Hematopoietic multipotent progenitor cell treated with erythropoietin and hydrocortisone succinate and interleukin-3 and kit ligand, for 4 days (in vitro differentiated cells): ENCODE measurements at places on chromosomes 5 and 9.

DNA sequence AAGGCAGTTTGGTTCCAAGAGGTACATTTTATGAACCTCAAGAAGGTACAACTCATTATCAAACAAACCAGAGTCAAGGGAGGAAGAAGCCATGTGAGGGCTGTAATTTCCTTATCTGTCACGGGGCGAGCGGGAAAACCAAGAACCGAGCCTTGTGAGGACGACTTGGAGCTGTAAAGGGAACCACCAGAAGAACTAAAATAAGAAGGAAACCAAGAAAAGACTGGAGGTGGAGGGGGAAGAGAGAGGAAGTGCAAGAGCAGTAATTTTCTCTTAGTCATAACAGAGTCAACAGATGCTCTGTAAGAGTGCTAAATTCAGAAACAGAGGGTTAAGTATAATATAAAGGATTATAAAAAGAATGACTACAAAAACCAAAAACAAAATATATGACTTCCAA is 127.1 kb downstream of the DIRAS2 start:
- peak; percentile 10 for DNase-seq

GRCh38 chr9:113416149-113416721 is 5.7 kb downstream of the C9orf43 start:
- DNase-seq, result no peak

DNA sequence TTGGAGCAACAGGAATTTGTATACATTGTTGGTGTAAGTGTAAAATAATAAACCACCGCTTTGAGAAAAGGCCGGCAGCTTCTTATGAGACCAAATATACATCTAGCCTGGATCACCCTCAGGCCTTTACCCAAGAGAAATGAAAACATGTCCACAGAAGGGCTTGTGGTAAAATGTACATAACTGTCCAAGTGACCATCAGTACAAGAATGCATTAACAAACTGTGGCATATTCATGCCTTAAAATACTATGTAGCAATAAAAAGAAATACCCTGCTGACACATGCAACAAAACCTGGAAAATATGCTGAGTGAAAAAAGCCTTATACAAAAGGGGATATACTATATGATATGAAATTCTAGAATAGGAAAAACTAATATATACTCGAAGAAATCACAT is 311.9 kb upstream of the TRPC7 start:
- no peak for DNase-seq

DNA sequence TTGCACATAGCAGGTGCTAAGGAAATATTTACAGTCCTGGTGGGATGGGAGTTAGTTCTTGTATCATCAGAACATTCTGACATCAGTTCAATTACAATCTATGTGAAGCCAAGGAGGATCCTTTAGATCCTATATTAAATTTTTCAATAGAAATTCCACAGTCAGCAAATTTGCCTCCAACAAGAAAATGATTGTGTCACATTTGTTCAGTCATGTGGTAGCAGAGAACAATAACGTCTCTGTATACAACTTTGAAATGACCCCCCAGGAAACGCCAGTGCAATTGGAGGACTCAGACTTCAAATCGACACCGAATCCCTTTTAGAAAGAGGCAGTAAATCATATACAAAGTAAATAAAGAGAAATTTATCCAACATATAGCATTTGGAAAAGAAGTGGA is 392.1 kb downstream of the DTWD2 start:
- no peak for DNase-seq

DNA sequence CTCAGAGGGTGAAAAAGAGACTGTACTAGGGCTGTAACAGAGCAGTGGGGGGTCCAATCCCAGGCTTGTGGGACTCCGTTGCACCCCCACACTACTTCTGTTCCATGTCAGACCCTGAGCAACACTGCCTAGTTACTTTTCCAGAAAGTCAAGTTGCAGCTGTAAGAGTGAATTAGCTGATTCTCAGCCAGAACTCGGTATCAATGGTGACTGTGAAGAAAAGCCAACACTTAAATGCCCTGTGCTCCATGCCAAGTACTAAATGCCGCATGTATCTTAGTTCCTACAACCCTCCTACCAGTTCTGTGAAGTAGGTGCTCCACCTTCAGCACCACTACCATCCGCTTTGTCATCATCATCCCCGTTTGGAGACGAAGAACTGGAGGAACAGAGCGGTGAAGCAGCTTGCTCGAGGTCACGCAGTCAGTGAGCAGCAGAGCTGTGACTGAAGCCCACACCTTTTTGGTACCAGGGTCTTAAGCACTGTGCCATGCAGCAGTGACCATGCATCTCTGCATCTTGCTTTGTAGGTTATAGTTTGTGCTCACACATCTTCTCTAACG is 64.3 kb downstream of the NSG2 start:
- no peak for DNase-seq

GRCh38 chr9:13786131-13786530 is 506.6 kb upstream of the MPDZ start:
- no peak for DNase-seq

DNA sequence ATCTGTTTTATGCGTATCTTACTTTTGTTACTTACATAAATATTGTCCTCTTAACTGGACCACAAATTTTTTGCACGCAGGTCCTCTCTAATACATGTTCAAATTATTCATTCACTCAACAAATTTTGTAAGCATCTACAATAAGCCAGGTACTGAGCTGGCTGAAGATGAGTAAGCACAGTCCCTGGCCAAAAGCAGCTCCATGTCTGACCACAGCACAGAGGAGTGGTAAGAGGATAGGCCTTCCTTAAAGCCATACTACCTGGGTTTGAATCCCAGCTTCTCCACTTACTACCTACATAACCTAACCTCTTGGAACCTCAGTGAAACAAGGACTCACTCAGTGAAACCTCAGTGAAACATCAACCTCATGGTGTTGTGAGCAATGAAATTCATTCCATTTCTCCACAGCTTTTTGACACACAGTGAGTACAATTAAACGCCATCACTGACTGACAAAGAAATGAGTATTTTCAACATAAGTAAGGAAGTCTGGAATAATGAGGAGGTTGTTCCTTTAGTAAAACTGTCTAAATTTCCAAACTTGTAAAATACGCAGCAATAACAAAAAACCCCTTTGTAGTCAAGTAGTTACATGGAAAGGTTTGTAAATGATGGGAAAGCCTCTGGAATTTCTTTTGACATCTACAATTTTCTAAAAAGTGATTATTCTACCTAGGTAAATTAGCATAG is 15.0 kb downstream of the PTAR1 start:
- no peak for DNase-seq

- no peak for DNase-seq
Measured at GRCh38 chr5:39473156-39473775, 48.5 kb upstream of the DAB2 start.

DNA sequence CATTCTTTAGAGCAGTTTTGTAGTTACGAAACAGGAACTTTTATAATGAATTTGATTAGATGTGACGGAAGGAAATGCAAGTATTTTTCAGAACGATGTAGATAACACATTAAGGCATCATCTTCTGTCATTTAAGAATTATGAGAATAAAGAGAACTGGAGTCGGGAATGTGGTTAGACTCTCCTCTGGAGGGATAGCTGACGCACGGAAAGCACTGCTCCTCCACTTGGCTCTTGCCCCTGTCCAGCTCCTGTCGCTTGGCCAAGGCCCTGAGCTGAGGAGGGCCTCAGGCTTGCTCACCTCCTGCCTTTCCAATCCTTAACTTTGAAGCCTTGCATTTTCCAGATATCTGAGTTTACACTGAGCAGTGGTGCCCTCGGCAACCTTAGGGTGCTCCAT is 60.5 kb downstream of the MAP1B start:
- DNase-seq, result no peak
